Stimulated activated CD4-positive, alpha-beta T cell treated with anti-CD3 and anti-CD28 coated beads, Interleukin-4, amount 100 ng/mL, for 4 hours (primary cell): ENCODE measurements at places on chromosomes 12 and 14.
A peak's percentile ranks its signal among the peaks of the same experiment; 100 is the strongest.

DNA sequence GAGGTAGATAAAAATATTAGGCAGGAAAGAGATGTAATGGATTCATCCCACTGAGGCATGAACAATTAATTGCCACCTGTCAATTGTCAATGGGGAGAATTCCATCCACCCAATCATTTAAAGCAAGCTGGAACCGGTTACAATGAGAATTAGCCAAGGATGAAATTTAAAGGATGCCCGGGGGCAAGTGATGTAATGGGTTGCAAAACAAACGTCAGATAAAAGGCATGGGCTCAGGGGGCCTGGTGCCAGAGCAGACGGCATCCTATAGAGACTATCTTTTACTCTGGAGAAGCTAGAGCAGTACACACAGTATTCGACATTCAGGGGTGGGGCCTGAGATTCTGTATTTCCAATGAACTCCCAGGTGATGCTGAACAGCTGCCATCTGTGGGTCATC, 80.5 kb upstream of the ZFP36L1 start:
- DNase-seq: no peak

- DNase-seq: no peak
Observed at GRCh38 chr12:90712671-90713070, 242.3 kb downstream of the CCER1 start.

DNA sequence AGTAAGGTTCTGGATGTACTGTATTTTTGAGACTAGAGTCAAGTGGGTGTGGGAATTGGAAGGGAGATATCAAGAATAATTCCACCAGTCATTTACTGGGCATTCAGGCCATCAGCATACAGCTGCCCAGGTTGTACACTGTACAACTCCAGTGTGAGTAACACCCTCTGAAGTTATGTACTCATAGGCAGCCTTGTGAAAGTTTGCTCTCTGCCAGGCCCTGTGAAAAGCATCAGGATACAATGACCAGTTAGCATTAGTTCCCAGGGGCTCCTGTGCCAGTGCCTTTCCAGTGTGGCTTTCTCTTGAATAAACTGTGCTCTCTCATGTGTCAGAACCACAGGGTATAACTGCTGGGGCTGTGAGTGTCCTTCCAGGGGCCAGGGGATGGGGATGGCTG, 89.7 kb downstream of the LGMN start:
- no peak for DNase-seq

- peak; percentile 9 for DNase-seq
Observed at GRCh38 chr14:59055439-59056045, 132.9 kb upstream of the DAAM1 start.

DNA sequence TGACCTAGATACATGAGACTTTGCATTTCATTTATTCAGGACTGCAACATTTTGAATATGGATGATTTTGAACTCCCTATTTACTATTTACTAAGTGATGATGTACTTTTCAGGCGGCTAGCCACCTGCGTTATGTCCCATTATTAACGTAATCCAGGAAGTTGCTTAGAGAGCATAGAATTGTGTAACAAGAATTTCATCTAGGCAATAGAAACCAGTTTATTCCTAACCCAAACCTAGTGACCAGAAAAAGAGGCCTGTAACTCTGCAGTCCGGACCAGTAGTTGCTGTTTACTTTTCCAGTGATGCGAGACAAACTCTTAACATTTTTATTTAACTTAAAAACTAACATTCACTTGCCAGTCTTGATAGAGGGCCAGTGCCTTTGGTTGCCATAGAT, 12.3 kb downstream of the NUDT4 start:
- no peak for DNase-seq

GRCh38 chr12:131222329-131223139, 268.8 kb downstream of the ADGRD1 start:
- DNase-seq: no peak

DNA sequence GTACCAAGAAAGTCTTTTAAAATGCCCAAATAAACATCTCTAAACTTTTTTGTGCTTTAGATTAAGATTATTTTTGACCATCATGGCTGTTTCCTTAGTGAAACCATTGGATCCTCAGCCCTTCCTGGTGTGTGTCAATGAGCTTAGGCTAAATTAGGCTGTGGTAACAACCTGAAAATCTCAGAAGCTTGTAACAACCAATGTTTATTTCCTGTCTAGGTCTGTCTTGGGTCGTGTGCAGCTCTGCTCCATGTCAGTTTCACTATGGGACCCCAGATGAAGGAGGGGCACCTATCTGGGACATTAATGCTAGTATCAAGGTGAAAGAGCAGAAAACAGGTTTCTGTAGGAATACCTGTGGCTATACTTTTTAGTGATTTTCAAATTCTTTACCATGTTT, 49.9 kb downstream of the KCNMB4 start:
- no peak for DNase-seq

DNA sequence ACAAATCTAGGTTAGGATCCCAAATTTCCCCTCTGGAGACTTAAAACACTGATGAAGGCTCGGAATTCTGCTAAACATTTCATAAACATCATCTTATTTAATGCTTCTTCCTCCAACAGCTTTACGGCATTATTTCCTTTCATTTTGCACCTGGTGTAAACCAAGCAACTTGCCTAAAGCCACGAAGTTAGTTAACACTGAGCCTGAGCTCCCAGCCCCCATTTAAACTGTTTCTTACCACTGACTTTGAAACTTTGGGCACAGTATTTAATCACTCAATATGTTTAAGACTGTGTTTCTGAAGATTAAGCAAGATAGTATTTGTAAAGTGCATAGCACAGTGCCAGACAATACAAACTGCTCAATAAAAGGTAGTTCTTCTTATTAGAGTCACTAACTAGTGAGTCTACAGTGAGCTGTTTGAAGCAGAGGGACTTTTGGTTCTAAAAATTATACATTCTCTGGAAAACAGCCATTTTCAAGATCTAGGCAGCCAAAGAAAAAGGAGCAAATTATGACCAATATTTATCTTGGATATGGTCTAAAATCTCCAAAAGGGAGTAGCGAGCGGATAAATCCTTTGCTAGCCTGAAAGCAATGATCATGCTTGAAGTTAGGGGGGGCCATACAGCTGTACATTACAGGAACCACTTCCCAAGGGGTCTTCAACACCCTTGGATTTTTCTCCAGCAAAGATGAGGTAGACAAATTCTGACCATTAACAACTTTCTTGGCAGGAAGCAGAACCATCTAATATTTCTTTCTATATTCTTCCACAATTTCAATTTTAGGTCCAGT, 4.0 kb downstream of the EGLN3 start:
- no peak for DNase-seq

DNA sequence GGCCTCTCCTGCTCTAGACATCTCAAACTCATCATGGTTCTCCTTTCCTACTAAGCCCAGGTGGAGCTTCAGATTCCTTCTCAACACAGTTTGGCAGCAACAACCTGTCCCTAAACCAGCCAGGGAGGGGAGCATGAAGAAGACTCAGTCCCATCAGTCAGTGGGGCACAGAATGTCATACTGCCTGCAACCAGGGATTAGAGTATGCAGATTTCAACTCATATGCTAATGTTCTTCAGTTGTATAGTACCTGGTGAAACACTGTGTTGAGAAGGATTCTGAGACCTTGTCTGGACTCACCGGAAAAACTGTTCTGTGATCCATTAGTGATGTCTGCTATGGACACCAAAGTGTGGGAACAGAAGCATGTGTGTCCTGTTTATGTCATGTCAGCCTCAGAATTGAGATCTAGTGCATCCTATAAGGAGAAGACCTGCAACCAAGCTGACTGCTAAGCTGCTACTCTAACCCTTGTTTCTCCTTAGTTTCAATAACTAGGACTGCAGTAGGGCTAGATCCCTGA, 43.6 kb downstream of the TRPV4 start:
- DNase-seq: no peak

GRCh38 chr14:52692248-52692962, 3.0 kb downstream of the ERO1A start:
- DNase-seq: no peak

DNA sequence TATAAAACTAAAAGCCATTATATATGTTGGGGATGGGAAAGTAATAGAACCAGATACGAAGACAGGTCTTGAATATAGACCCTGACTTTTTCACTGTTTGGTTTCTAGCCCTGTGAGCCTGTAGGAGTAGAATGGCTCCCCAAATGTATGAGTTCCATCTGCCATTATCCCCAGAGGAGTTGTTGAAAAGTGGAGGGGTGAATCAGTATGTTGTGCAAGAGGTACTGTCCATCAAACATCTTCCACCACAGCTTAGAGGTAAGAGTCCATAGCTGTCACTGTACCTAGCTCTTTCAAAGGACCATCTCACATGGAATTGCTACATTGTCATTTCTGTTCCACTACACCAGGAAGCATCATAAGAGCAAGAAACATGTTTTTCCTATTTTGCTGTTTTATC, 1.1 kb downstream of the NCAPD2 start:
- no peak for DNase-seq

DNA sequence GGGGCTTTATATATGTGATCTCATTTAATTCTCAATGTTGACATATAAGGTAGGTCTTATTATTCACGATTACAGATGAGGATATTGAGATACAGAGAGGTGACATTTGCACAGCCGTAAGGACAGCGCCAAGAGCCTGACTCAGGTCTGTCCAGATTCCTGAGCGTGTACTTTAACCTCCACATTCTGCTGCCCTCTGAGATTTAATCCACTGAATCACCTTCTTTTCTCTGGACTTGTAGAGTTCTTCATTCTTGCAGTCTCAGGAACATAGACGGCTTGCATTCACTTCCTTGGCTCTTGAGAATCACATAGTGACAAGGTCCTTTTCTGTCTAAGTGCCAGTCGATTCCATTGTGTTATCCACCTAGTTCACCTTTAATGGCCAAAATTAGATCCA, 141.0 kb upstream of the ARHGAP5 start:
- no peak for DNase-seq

- DNase-seq: no peak
Observed at GRCh38 chr12:92759634-92760268, 57.0 kb downstream of the PLEKHG7 start.

GRCh38 chr12:517538-517937, 57.8 kb downstream of the B4GALNT3 start:
- no peak for DNase-seq

GRCh38 chr14:88164906-88165534, 158.0 kb downstream of the KCNK10 start:
- DNase-seq: no peak

DNA sequence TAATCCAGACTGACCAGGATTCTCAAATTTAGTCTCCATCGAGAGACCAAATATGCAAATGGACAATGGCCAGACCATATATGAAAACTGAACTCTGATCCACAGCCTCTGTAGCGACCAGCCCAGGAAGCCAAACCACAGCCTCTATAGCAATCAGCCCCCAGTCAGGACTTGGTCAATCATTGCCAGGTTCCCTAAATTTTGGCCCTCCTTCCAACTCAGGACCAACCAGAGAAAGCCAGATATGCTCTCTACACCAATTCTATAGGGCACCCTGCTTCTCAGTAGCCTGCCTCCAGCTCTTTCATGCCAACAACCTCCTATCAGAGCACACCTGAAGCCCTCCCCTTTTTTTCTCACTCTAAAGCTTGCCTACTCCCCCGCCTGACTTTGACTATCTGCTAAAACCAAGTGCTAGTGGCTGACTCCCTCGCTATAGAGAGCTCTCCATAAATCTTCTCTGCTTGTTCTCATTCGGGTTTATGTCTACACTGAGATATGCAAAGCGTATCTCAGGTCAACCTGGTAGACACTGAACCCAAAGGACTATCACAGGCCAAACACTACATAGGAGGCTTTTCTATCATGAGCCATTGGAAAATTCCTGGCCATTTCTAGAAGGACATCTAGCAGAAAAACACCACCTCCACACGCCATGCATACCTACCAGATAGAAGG, 110.5 kb upstream of the FUT8 start:
- no peak for DNase-seq

GRCh38 chr14:31122921-31123320, 84.7 kb downstream of the HECTD1 start:
- no peak for DNase-seq

DNA sequence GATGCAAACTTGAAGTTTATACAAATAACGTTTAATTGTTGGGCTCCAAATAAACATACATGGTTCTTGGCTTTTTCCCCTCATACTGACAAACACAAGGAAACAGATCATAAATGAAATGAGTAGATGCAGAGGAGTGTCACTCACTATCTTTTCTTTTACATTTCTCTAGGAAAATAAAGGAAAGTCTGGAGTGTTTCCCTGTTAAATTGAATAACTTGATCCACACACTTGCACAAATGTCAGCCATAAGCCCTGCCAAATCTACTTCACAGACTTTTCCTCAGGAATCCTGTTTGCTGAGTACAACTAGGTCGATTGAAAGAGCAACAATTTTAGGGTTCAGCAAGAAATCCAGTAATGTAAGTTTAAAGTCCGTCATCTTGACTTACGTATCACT, 175.3 kb downstream of the PLCZ1 start:
- DNase-seq: no peak
